ENCODE measurements at places on chromosomes 3 and 15. TPM values are rescaled to one million over a fixed set of nuclear protein-coding genes. Genes with fewer than 3 reads are reported as not detected.

Gene VGLL3
- total RNA-seq = 17.5 TPM

- DNase-seq = no peak
- H3K27ac ChIP-seq = no peak overlapping the region
- H3K4me1 ChIP-seq = no peaks in the 10 kb centered on the region
- no peak overlapping the region for H3K4me3 ChIP-seq
- H3K36me3 ChIP-seq = no peaks in the 10 kb centered on the region
- H3K27me3 ChIP-seq = no peaks in the 10 kb centered on the region
Observed at GRCh38 chr15:77002436-77002835, 7.5 kb downstream of the PSTPIP1 start.

Gene OSBPL10
- 21.3 TPM for total RNA-seq

Gene OIP5
- total RNA-seq = not detected

Gene GPR149
- total RNA-seq = not detected

Gene ACP3
- 56.6 TPM for total RNA-seq

DNA sequence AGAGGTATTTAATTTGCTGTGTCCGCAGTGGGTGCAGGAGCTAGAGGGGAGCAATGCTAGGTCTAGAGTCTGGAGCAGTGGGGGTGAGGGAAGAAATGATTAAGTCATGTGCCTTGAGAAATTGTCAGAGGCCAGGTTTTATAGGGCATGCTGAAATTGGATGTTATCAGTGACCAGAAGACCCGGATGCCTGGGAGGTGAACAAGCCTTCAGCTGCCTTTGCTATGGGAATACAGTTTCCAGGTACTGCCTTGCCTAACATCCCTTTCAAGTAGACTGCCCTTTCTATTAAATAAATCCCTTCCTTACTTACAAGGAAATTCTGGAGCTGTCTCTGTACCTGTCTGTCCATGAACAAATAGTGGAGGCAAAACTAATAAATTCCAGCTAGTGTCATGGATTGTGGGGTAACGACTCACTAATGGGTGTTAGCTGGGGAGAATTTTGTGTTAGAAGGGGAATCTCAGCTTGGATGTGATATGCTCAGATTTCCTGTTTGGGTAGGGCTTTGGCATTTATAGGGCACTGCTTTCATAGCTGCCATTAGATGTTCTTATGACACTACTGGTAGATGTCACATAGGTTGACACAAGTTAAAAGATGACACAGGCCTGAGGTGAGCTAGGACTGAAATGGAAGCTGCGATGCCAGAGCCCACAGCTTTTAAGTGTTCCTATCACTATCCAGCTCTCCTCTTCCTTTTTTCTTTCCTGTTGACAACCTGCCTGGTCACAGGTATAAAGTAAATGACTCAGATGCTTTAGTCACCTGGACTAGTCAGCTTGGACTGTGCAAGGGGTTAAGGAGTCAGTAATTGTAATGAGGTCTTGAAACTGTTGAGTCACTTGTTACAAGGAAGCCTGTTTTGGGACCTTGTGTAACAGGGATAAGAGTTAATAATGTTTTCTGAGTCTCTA is 21.3 kb downstream of the CHD2 start:
- no peak for DNase-seq
- peak overlapping the region; percentile 99 for H3K27ac ChIP-seq
- no peak overlapping the region for H3K4me3 ChIP-seq
- peaks cover 31% of the 10 kb centered on the region for H3K36me3 ChIP-seq
- no peaks in the 10 kb centered on the region for H3K27me3 ChIP-seq

DNA sequence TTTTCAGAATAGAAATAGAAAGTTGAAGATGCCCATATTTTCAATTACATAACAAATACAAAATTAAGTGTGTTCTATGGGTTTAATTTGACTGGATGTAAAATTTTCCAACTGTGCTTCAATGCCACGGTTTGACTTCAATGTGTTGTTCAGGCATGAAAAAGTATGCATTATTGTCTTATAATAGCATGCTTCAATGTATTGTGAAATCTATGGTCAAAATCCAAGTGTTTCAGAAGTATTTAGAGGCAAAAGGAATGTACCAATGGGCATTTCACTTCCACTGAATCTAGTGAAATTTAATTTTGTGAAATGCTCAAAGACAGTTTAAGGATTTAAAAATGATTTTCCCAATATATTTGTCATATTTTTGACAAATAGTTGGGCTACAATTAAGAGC is 16.0 kb downstream of the NEK10 start:
- peaks cover 12% of the 10 kb centered on the region for H3K4me1 ChIP-seq
- DNase-seq = no peak
- H3K27me3 ChIP-seq = no peaks in the 10 kb centered on the region
- H3K4me3 ChIP-seq = no peak overlapping the region
- no peaks in the 10 kb centered on the region for H3K36me3 ChIP-seq

GRCh38 chr15:40550341-40551037 is 14.4 kb downstream of the CCDC32 start:
- DNase-seq = no peak
- H3K27me3 ChIP-seq = no peaks in the 10 kb centered on the region
- H3K27ac ChIP-seq = no peak overlapping the region
- no peak overlapping the region for H3K4me3 ChIP-seq
- peaks cover 8% of the 10 kb centered on the region for H3K4me1 ChIP-seq

DNA sequence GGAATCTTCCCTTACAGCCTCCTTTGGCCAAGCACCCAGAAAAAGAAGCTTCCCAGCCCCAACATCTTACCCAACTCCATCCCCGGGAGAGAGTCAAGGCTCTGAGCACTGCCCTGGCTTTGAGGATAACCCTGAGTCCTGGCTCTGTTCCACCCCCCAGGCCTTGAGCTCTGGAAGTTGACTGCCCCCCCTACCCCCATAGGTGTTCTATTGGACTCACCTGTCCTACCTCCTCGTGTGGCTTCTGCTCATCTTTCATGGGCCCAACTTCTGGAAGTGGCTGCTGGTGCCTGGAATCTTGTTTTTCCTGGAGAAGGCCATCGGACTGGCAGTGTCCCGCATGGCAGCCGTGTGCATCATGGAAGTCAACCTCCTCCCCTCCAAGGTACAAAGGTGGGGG is 22.3 kb downstream of the NOX5 start:
- DNase-seq = no peak
- H3K27me3 ChIP-seq = peaks cover 27% of the 10 kb centered on the region
- H3K4me3 ChIP-seq = no peak overlapping the region
- peaks cover 4% of the 10 kb centered on the region for H3K4me1 ChIP-seq

Gene MLF1
- total RNA-seq = 1.3 TPM

GRCh38 chr3:12978682-12979081 is 94.5 kb downstream of the IQSEC1 start:
- no peaks in the 10 kb centered on the region for H3K36me3 ChIP-seq
- DNase-seq = no peak
- no peak overlapping the region for H3K4me3 ChIP-seq
- H3K4me1 ChIP-seq = peaks cover 3% of the 10 kb centered on the region

GRCh38 chr3:120875989-120876388 is 32.0 kb upstream of the STXBP5L start:
- no peaks in the 10 kb centered on the region for H3K4me1 ChIP-seq
- H3K27me3 ChIP-seq = no peaks in the 10 kb centered on the region
- no peaks in the 10 kb centered on the region for H3K36me3 ChIP-seq
- H3K4me3 ChIP-seq = no peak overlapping the region

Gene CFAP100
- total RNA-seq = not detected

GRCh38 chr3:163983940-163984339 is 1094.4 kb downstream of the SI start:
- H3K36me3 ChIP-seq = no peaks in the 10 kb centered on the region
- H3K4me1 ChIP-seq = no peaks in the 10 kb centered on the region
- DNase-seq = no peak
- H3K4me3 ChIP-seq = no peak overlapping the region
- H3K27me3 ChIP-seq = no peaks in the 10 kb centered on the region
- H3K27ac ChIP-seq = no peak overlapping the region

DNA sequence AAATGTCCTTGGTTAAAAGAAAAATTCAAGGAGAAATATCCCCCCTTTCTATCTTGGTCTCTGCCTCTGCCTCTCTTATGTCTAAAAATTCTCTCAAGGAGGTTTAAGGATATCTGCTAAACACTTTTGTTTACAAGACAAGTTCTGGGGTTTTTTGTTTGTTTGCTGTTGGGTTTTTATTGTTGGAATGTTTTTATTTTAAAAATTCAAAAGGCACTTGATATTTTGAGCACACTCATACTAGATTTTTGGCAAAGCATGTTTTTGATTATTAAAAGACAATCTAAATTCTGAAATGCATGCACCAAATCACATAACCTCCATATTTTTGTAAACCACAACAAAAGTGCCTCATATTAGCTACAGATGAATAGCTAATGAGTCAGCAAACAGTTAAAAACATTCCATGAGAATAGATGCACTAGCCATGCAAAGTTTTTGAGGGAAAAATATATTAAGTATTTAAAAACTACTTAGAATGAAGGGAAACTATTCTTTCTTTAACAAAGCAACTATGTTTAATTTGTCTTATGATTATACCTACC is 84.6 kb downstream of the ZBTB20 start:
- no peaks in the 10 kb centered on the region for H3K27me3 ChIP-seq
- DNase-seq = no peak
- H3K4me1 ChIP-seq = peaks cover 8% of the 10 kb centered on the region

DNA sequence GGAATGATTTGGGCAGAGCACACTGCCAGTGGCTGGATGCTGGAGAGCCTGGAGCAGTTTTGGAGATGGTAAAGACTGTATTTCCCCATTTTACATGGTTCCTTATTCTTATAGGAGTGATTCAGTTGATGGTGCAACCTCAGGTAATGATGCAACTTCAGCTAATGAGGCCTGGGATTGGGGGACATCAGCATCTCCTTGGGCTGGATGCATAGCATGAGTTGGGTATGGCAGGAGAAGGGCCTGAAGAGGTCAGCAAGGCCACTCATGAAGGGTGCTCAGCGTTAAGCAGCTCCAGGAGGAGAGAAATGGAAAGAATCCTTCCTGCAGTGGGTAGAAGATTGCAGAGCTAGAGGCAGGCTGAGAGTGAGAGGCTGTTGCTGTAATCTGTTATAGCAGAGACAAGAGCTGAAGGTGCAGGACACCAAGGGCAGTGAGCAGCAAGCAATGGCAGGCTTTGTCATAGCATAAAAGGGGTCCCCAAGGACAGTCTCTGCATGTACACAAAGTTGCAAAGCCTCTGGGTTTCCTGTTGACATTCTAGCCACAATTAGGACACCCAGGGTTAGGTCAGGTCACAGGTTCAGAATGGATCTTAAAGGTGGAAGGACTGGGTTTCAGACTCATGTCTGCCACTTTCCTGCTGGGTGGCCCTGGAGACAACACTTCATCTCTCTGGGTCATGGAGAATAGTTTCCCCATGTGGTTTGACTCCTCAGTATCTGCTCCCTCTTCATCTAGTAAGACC is 29.5 kb upstream of the SNRK start:
- no peak overlapping the region for H3K27ac ChIP-seq
- H3K36me3 ChIP-seq = no peaks in the 10 kb centered on the region
- DNase-seq = no peak

Gene NLGN1
- total RNA-seq = 10.5 TPM

DNA sequence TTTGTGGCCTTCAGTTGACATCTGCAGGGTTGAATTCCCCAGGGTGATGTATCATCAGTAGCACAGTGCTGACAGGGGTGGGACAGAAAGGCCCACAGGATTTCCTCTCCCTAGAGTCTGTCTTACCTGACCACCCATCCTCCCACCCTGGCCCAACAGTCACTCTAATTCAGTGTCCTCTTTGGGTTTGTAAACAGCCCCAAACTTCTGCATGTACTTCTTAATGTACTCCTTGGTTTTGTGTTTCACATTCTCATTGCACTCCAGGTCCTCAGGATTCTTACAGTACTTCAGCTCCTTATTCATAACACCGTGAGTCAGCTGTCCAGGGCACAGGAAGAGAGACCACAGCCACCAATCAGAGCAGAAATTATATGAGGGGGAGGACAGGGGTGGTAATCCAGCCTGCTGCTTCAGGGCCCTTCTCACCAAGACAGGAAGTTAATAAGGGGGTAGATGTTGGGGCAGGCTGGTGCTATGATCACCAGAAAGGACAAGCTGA is 37.5 kb downstream of the NBEAL2 start:
- H3K4me1 ChIP-seq = peaks cover 38% of the 10 kb centered on the region
- DNase-seq = no peak
- H3K27me3 ChIP-seq = no peaks in the 10 kb centered on the region
- no peak overlapping the region for H3K4me3 ChIP-seq
- H3K36me3 ChIP-seq = peaks cover 75% of the 10 kb centered on the region

Gene SNUPN
- 19.6 TPM for total RNA-seq

Gene CHMP2B
- 15.2 TPM for total RNA-seq

Gene PPP2R3A
- 11.6 TPM for total RNA-seq

Gene KLHL40
- total RNA-seq = not detected

DNA sequence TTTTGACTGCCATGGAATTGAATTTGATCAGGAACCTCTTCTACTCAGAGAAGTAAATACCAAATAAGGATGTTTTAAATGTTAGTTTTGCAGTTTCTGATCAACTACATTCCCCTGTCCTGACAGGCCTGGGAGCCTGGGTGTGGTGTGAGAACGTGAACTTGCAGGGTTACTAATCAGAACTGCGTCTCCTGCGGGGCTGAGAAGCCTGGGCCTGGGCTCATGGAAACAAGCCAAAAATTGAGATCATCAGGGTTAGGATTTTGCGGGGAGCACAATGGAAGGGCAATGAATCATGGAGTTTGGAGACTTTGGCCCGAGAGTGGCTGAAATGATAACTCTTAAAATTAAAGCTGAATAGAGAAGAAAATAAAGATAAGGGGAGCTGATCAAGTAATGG is 47.8 kb upstream of the C3orf70 start:
- no peaks in the 10 kb centered on the region for H3K36me3 ChIP-seq
- no peaks in the 10 kb centered on the region for H3K27me3 ChIP-seq
- H3K4me1 ChIP-seq = no peaks in the 10 kb centered on the region
- DNase-seq = peak; percentile 18
- H3K27ac ChIP-seq = no peak overlapping the region

GRCh38 chr15:43281926-43282602 is 15.3 kb upstream of the TGM5 start:
- no peak overlapping the region for H3K4me3 ChIP-seq
- H3K27me3 ChIP-seq = peaks cover 4% of the 10 kb centered on the region
- no peak overlapping the region for H3K27ac ChIP-seq

DNA sequence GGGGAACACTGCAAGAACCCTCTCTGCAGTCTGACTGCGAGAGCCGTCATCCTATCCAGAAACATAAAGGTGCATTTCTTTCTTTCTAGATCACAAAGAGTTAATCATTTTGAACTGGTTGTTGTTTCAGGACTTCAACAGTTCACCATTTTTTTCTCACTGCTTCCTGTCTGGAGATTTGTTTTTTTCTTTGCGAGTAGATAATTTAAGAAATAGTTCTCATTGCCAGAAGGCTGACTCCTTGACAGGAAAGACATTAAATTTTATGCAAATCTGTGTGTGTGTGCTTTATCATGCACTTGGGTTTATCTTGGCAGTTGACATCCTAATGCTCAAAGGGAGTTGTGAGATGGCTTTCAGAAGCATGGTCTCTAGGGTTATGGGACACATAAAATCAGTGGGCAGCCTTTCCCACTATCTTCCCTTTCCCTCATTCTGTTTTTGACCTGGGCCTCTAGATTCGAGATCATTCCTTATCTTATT is 123.5 kb upstream of the TBL1XR1 start:
- no peaks in the 10 kb centered on the region for H3K27me3 ChIP-seq
- no peak overlapping the region for H3K27ac ChIP-seq
- no peak for DNase-seq
- no peaks in the 10 kb centered on the region for H3K36me3 ChIP-seq

Data from stomach (tissue), 19 donors.